ENCODE measurements at places on chromosomes 7 and 10.

DNA sequence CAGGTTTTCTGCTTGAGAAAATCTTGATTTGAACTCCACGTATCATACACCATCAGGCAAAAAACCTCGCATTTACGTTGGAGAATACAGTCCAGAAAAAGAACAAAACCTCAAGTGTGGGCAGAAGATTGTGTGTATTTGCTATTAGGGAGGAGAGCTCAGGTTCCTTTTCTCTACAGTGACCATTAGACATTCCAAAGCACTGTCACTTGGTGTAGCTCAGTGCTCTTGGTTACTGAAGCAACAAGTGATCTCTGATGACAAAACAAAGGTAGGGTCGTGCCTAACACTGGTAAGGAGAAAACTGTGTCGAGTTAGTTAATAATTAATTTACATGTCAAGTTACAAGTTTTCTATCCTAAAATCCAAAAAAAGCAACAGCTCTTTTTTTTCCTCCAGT, 72.6 kb downstream of the C1GALT1 start:
- DNase-seq, result no peak

- DNase-seq, result no peak
These were observed 58.3 kb downstream of the MMRN2 start for GRCh38 chr10:86899132-86899531.

DNA sequence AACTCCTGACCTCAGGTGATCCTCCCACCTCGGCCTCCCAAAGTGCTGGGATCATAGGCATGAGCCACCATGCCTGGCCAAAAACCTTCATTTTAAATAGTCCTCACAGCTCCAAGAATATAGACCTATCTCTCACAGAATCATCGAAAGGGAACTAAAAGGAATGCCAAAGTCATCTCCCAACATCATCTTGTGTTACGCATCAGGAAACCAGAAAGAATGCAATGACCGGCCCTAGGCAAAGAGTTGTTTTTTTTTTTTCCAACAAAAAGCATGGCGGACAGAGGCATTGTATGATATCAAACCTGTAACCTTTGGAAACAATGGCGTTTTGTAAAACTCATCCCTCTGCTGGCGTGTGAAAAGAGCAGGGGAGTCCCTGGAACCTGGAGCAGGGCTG, 73.2 kb downstream of the FAM107B start:
- DNase-seq, result no peak

GRCh38 chr7:145831616-145832206, 284.9 kb upstream of the CNTNAP2 start:
- no peak for DNase-seq

- DNase-seq, result no peak
These were observed 252.4 kb upstream of the TPK1 start for GRCh38 chr7:145088111-145088745.

DNA sequence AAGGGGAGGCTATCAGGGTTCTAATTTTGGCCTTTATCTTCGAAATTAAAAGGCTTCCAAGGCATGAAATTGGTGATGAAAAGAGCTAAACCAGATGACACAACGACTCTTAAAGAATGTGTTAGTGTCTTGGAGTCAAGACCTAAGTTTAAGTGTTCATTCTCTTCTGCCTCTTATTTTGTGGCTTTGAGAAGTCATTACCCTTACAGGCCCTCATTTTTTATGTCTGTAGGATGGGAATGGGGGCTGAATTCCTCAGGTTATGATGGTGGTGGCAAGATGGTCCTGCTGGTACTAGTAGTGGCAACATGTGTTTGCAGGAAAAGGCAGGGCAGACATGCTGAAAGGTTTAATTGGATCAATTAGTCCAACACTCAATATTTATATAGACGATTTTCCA, 15.4 kb downstream of the TAS2R60 start:
- no peak for DNase-seq

GRCh38 chr10:5644930-5645329, 21.5 kb downstream of the ASB13 start:
- no peak for DNase-seq

DNA sequence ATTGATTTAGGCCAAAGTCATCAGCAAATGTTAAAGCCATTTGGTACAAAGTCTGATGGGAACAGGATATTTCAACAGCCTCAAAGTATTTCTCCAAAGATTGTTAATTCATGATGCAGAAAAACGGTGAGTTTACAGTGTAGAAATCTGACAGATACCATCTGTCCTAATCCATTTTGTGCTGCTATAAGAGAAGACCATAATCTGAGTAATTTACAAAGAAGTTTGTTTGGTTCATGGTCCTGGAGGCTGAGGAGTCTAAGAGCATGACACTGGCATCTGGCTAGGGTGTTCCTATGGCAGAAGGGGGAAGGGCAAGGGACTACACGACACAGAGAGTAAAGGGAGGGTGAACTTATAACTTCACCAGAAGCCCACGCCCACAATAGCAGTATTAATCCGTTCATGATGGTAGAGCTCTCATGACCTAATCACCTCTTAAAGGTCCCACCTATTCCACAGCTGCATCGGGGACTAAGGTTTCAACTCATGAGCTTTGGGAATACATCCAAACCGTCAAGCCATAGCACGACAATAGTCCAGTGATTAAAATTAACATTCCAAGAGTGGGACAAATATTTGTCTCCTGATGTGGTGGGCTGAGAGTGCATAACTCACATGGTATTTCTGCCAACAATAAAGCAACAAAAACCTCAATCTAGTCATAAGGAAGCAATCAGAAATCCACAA, 298.6 kb upstream of the AKR1E2 start:
- DNase-seq, result peak; percentile 19

DNA sequence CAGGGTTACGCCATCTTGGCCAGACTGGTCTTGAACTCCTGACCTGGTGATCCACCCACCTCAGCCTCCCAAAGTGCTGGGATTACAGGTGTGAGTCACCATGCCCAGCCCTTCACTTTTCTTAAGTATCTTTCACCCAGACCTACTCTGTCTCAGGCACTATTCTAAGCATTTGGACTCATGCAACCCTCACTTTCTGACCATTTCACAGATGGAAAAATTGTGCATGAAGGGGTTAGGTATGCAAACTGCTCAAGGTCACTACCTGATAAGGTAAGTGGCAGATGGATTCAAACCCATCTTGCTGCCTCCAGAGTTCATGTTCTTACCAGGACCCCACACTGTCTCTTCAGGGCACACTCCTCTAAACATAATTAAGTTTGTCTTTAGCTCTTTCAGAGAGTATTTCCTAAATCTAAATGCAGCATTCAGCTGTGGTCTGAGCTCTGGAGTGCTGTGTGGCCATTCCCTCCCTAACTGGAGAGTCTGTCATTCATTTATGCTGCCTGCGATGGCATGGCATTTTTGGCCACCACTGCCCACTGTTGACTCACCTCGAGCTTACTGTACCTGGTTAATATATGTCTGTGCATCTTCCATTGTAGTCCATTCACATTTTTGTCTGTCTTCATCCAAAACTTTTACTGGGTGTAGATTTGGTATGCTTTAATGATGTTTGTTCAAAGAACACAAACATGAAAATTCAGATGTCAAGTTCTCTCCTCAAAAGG, 88.4 kb downstream of the CCDC71L start:
- no peak for DNase-seq

GRCh38 chr7:142508251-142508650, 241.0 kb upstream of the PRSS1 start:
- DNase-seq, result no peak

GRCh38 chr7:24151944-24152343, 132.0 kb upstream of the NPY start:
- DNase-seq, result no peak

DNA sequence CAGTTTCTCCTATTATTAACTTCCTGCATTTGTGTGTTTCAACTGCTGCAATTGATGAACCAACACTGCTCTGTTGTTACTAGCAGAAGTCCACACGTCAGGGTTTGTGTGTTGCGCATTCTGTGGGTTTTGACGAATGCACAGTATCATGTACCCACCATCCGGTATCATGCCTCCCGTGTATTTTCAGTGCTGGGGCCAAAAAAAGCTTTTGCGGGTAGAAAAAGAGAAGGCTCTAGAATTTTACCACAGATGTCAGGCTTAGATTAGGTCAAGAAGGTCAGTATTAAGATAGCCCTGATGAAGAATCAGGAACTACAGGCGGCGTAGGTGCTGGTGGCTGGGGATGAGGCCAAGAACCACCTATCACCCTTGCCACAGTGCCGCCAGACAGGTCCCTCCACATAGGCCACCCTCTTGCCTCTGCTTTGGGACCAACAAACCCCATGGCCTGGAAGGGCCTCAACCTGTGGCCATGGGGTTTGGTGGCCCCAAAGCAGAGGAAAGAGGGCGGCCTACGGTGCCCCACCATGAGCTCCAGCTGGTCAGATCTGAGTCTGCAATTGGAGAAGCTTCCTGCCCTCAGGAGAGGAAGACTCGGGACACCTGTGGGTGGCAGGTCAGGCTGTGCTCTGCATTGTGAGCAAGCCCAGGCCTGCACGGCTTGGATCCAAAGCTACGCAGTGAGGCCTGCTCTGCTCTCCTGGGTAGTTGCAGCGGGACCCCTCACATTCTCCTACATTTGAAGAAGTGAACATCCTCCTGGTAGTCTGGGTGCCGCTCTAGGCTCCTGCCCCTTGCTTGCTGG, 71.9 kb downstream of the MKI67 start:
- DNase-seq, result no peak

DNA sequence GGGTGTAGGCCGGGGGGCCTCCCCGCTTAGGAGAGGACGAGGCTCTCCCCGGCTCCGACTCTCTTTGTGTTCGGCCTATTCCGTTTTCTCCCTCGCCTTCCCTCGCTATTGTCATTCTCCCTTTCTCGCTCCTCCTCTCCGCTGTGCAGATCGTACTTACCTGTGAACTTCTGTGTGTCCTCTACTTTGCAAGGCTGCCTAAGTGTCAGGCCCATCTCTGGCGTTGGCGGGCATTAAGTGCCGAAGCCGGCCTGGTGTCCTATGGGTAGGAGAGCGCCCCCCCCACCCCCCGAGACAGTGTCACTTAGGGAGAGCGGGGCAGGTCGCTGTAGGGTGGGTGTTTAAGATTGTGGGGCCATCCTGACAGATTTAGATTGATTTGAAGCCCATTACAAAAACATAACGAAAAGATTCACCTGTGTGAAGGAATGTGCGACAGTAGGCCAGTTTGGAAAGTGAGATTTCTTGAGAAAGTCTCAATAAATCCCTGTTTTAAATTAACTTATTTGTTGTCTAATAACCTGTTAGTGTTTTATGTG, 579 bp downstream of the RBM33 start:
- DNase-seq, result peak; percentile 12

DNA sequence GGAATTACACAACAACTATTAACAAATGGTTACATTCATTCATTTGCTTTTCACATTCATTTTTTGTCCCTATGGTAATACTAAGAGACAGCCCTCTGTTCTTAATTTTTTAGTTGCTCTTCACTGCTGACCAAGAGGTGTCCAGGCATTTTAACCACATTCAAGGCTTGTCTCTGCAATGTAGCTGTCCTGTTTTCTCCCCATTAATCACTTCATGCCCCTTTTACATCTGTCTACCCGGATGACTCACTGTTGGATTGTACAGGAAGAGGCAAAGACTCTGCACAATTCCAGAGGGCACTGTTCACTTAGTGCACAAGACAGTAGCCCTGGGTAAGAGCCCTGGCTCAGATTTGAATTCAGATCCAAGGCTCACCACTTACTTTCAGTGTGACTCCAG, 168.5 kb downstream of the NOC3L start:
- DNase-seq, result peak; percentile 56

DNA sequence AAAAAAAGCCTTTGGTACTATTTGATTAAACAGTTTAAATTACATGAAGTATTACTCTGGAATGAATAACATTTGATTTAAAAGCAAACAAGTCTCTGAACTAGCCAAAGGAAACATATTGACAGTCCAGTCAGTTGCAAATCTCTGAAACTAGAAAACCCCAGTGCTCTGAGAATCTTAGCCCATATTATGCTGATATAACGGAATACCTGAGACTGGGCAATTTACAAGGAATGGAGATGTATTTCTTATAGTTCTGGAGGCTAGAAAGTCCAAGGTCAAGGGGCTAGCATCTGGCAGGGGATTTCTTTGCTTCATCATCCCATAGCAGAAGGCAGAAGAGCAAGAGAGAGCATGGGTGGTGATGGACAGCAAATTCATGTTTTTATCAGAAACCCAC, 21.7 kb upstream of the FKBP9 start:
- DNase-seq, result no peak

GRCh38 chr7:50565977-50566376, 772 bp upstream of the DDC start:
- DNase-seq, result no peak
